Body of pancreas (tissue), 4 donors: ENCODE measurements at places on chromosomes 12 and 14. TPM values are rescaled to one million over a fixed set of nuclear protein-coding genes. Genes with fewer than 3 reads are reported as not detected.

GRCh38 chr12:989751-990660, 1.0 kb upstream of the ERC1 start:
- H3K36me3 ChIP-seq = no peaks in the 10 kb centered on the region
- DNase-seq = peak; percentile 79
- peak overlapping the region; percentile 99 for H3K27ac ChIP-seq

DNA sequence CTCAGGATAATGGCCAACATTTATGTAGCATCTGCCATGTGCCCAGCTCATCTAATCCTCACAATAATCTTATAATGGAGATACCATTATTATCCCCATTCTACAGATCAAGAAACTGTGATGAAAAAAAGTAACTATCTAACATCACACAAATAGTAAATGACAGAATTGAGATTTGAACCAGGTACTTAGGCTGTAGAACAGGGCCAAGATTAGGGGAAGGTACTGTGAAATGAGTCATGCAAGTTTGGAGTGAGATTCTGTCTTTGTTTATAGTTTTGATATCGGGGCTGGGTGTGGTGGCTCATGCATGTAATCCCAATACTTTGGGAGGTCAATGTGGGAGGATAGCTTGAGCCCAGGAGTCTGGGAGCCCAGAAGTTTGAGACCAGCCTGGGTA, 1.3 kb upstream of the GNPTAB start:
- H3K27me3 ChIP-seq = no peaks in the 10 kb centered on the region
- DNase-seq = no peak
- no peak overlapping the region for H3K27ac ChIP-seq
- no peak overlapping the region for H3K4me3 ChIP-seq

GRCh38 chr12:60539592-60539991, 943.8 kb downstream of the SLC16A7 start:
- H3K36me3 ChIP-seq = no peaks in the 10 kb centered on the region
- no peak for DNase-seq
- no peak overlapping the region for H3K27ac ChIP-seq
- no peaks in the 10 kb centered on the region for H3K4me1 ChIP-seq

DNA sequence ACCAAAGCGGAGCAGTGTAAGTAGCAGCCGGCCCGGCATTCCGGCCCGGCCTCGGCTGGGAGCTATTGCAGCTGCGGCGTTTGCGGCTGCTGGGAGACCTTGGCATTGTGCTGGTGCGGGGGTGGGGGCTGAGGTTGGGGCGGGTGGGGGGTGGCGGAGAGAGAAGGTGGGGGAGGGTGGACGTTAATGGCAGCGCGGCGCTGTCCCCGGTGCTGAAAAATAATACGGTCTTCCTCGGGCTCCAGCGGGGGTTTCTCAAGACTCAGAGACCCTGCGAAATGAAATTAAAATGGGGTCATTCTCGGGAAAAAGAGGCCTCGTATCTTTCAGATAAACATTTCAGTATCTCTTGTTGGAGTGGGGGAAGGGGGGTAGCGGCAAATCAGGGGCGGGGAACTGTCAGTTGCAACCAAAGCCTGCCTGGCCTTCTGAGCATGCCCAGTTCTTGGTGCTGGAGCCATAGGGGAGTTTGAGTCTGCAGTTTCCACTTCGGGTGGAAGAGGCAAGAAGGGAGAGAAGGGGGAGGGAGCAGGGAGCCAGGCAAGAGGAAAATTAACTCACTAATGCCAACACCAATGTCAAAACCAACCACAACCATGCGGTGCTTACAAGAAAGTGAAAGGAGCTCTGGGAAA, 414 bp downstream of the UNC79 start:
- peak; percentile 77 for DNase-seq
- no peaks in the 10 kb centered on the region for H3K27me3 ChIP-seq
- peak overlapping the region; percentile 49 for H3K27ac ChIP-seq
- peaks cover 9% of the 10 kb centered on the region for H3K4me1 ChIP-seq

The KRT86 gene
- total RNA-seq = 1.8 TPM

The LIN7A gene
- 1.0 TPM for total RNA-seq

The CIROP gene
- total RNA-seq = not detected

The PZP gene
- total RNA-seq = not detected

The CLEC1A gene
- 2.6 TPM for total RNA-seq

The SPTSSA gene
- 10.5 TPM for total RNA-seq

The SLC6A13 gene
- not detected for total RNA-seq

The AKAP6 gene
- total RNA-seq = 2.9 TPM
